AG09319 (cell line): ENCODE measurements at places on chromosomes 13 and 19.

DNA sequence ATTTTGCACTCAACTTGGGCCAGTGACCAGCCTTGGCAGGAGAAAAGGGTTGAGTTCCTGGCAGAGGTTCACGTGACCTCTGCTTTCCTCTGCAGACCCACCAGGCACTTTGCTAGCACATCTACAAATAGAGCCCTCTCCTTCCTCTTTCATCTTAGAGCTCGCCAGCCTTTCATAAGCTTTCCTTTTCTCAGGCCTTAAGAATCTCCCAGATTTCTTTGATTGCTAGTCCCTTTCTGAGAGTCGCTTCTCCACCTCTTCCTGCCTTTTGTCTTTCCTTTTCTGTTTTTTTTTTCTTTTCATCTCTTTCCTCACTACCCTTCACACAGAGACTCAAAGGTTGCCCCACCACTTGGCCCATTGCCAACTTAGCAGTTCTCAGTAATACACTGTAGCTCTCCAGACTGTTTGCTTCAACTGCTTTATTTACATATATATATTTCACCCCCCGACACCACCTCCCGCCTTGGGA lies 375.7 kb upstream of the SPRY2 start:
- no peak for DNase-seq

- DNase-seq, result no peak
Measured at GRCh38 chr13:41716236-41716635, 244.7 kb downstream of the VWA8 start.

DNA sequence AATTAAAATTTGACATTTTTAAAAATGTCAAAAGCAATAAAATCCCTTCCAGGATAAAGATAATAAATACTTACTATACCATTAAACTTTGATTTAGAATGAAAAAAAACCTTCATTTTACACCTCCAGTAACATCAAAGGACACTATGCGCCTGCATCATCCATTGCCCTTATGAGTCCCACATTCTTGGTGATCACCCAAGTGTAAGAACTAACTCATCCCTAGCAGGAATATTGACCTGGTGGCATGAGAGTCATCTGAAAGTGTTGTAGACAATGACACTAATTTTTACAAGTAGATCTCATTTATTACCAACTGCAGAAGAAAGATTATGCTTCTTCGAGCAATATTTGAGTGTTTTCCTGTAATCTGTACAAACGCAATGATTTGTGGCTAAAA lies 1128.9 kb downstream of the EFNB2 start:
- DNase-seq, result no peak

GRCh38 chr19:28691683-28692082 lies 521.3 kb downstream of the UQCRFS1 start:
- no peak for DNase-seq

DNA sequence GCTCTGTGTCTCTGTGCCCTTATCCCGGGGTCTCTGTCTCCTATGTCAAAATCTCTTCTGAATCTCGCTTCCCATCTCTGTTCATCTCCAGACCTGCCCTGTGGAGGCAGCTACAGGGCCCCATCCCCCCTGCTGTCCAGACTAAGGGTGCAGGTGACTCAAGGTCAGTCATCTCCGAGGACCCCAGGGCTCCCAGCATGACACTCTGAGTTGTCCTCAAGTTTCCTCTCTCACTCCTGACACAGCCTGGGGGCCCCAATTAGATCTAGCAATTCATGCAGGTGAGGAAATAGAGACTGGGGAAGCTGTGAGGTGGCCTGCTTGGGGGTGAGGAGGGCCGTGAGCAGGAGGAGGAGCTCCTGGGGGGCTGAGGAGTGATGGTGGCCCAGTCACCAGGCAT lies 2.1 kb upstream of the CNFN start:
- DNase-seq, result no peak

DNA sequence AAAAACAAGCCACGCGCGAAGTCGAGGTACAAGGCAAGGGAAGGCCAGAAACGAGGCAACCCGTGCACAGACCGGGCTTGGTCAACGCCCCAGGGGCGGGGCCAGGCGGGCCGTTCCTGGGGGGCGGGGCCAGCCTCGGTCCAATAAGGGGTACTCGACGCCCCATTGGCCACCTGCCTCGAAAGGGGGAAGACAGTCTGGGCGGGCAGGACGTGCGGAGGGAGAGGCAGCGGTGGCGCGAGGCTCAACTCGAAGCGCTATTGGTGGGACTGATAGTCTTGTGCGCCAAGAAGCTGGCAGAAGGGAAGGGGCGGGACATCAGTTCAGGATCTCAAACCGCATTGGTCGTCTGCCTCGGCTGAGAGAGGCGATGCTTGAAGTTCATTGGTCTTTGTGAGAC lies at the start of gene LYPD4:
Gene LYPD4, minus strand, starts transcription at position 83 of the 400 bp plus-strand sequence. CDS start 5,398 bp downstream, outside the sequence.
- no peak for DNase-seq

DNA sequence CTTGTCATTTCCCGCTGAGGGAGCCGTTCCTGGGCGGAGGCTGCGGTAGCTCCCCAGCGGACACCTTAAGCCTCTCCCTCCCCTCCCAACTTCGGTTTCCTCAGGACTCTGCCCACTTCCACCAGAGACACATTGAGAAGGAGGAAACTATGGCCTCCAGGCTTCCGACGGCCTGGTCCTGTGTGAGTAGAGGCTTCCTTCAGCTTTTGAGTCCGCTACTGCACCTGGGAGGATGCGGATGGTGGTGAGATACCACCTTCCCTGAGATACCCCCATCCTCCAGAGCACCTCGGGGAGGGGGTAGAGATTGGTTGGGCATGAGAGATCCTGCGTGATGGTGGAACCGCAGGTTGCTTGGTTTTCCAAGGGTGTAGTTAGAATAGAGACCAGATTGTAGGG lies 955 bp downstream of the ZNF274 start:
- no peak for DNase-seq

DNA sequence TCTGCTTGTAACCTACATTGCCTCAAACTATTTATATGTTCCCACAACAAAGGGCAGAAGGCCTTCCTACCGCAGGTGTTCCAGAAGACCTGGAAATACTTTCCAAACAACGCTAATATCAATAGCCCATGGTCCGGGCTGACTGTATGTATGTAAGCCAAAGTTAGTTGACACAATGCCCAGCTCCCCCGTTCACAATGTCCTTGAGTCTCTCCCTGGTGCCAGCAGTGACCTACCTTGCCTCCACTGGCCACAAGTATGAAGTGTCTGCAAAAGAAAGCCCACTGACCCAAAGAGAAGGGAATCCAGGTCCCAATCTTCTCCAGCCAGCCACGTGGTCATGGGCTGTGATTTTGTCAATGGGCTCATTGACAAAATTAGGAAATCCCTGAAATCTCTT lies 118.6 kb downstream of the DLEU7 start:
- DNase-seq, result no peak

DNA sequence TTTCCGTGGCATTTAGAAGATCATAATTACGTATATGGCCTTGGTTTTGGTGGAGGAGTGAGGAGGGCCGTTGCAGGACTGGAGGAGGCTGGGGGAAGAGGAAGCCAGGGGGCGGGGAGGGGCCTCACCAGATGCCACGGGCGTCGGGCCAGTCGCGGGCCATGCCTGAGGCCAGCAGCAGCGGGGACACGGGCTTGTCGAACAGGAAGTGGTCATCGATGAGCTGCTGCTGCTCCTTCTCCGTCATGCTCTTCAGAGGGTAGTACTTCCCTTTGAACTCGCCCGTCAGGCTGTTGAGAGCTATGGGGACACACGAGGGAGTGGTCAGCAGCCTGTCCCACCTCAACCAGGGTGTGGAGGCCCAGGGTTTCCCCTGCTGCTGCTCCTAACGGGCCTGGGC lies 11.1 kb downstream of the CKM start:
- DNase-seq, result no peak

DNA sequence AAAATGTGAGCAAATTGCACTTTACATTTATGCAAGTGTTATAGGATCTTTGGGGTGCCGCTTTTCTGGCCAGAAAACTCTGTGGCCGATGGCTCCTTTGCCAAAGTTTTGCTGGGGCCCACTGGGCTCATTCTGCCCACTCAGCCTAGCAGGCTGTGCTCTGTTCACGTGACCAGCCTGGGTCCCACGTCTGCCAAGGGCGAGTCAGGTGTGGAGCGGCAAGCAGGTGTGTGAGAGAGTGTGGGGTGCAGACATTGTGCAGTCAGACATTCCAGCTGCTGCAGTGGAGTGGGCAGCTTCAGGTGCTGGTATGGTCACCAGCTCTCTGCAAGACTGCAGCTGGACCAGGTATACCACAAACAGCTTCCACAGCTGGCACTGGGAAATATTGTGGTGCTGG lies 2305.7 kb downstream of the PCDH9 start:
- no peak for DNase-seq
